ENCODE measurements at places on chromosomes 2 and 18. TPM values are rescaled to one million over a fixed set of nuclear protein-coding genes. Genes with fewer than 3 reads are reported as not detected.

GRCh38 chr18:7605705-7606104, 38.6 kb downstream of the PTPRM start:
- DNase-seq: no peak

DNA sequence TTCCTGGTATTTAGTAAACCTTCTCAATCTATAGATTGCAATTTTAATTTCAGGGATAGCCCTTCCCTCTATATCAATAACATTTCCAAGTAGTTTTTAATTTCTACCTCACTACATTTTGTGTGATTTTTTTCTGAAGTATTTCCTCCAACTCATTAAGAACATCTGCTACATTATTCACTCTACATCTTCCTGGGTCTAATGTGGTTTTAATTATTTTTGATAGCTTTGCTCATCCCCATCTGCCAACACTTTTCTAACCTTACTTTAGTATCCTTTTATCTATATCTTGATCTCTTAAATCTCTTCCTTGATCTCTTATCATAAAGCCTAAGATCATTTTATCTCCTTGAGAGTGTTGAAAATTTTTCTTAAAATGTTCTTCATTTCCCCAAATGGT, 278.3 kb upstream of the CYP26B1 start:
- no peak for DNase-seq

DNA sequence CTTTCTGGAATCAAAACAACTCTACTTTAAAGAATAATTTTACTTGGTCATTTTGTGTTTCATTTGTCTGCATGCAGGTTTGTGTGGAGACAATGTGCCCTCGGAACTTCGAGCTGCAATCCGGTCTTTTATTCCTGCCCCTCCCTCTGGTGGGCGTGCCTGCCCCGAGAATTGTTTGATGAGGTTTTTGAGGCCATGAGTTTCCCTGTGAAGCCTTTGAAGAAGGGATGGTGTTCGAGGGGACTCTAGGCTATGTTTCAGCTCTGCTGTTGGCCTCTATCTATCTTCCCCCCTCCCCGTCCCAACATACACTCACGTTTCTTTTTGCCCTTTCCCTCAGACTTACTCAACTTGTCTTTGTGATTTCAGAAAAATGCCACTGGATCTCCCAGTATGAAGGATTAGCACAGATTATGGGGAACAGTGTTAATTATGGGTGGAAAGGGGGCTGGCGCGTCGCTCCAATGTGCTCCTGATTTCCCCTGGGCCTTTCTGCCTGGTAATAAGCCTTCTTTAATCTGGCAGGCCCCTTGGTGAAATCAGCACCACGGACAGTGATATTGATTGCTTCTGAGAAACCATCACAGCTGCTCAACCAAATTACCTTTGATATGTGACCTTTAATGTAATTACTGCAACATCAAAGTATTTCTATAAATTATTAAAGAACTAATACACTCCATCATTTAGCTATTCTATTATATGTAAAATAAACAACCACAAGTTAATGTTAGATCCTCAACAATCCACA, 82.2 kb downstream of the CELF4 start:
- DNase-seq: peak; percentile 41

- peak; percentile 48 for DNase-seq
Observed at GRCh38 chr2:136116151-136116812, 1.7 kb downstream of the CXCR4 start.

DNA sequence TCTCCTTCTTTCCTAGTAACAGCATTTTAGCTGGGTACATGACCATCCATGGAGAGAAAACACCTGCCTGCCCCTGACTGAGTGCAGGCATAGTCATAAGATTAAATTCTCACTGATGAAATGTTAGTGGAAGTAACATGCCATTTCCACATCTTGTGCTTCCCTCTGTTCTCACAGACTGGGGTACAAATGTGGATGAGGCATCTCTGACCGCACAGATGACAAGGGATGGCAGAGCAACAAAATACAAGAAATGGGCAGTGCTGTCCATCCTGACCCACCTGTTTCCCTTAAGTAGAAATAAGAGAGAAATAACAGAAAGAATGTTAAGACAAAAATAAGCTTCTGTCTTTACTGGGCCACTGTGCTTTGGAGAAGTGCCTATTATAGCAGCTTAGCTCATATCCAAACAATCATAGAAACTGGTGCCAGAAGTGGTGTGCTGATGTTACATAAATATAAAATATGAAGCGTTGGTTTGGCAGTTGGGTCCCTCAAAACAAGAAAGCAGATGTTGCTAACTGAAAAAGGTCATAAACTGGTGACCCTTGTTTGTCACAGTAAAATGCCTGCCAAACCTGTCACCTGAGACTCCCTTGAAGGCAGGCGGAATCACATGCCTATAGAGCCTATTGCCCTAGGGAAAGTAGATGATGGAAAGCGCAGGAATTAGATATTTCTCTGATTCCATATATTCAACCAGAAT, 72.4 kb upstream of the CCDC150 start:
- no peak for DNase-seq

The ST8SIA3 gene
- not detected for total RNA-seq

The UGT1A7 gene
- 2.8 TPM for total RNA-seq

The APCDD1 gene
- total RNA-seq: under 0.01 TPM

DNA sequence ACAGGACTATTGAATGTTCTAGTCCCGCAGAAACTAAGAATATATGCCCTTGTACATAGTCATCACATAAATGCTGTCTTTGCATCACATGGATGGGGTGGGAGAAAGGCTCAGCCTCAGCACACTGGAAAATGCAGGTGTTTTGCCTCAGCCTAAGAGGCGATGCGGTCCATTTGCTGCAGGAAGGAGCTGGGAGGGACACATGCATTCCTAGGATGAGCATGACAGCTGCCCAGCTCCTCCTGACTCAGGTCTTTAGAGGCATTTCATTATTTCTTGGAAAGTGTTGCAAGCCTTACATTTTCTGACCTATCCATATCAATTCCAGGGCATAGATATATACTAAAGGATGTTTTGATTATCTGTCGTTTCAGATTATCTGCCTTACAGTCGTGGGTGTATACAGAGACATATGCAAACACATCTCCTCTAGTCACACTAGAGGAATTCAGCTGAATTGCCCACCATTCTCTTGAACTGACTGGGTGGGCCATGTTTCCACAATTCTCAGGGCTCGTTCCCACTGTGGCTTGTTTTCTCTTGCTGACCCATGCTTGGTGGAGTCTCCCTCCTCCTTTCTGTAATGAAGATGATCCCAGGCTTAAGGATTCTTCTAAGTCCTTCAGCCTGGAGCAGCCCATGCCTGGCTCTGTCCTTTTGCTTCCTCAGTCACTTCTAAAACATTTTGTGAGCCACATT, 156.9 kb downstream of the SETBP1 start:
- DNase-seq: peak; percentile 33

GRCh38 chr2:50958504-50958903, 73.4 kb downstream of the NRXN1 start:
- no peak for DNase-seq

- DNase-seq: peak; percentile 96
Observed at GRCh38 chr18:9055185-9055584, 47.3 kb upstream of the NDUFV2 start.

GRCh38 chr18:54279477-54280219, 10.3 kb downstream of the POLI start:
- DNase-seq: peak; percentile 97

The RNF152 gene
- total RNA-seq: 3.3 TPM

- peak; percentile 77 for DNase-seq
Observed at GRCh38 chr18:47163241-47163640, 12.9 kb downstream of the IER3IP1 start.

The ADD2 gene
- 2.3 TPM for total RNA-seq

The CHRNA1 gene
- total RNA-seq: 0.05 TPM

- no peak for DNase-seq
Observed at GRCh38 chr18:75206452-75207309, 2.3 kb downstream of the PTGR3 start.

The CHN1 gene
- total RNA-seq: 7.2 TPM

DNA sequence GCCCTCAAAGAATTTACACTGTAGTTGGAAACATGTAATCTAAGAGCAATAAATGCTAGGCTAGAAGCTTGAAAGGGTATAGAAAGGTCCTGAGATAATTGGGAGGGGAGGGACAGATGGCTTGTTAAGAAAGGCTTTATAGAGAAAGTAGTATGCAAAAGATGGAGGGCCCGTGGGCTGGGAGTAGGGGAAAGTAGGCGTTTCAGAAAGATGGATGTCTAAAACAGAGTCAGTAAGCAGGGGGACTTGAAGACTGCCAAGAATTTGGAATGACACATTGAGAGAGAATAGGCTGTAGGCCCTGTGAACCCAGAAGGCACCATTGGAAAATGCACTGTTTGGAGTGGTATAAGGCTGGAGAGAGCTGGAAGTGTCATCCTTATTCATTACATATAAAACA, 822 bp downstream of the PSMG2 start:
- no peak for DNase-seq

DNA sequence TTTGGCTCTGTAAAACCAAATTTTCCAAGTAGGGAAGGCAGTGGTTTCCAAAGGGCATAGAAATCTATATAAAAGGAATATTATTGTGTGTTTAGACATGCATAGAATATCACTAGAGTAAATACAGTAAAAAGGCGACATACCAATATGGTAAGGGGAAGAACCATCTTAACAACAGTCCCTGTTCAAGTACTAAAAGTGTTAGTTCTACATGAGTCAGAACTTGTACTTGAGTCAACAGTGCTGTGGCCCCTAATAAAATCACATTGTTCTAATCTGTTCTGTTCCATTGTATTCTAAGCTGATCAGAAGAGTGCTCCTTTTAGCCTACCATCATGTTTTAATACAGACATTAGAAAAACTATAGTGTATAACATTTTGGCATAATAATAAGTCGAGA, 36.1 kb upstream of the TNFRSF11A start:
- peak; percentile 46 for DNase-seq

DNA sequence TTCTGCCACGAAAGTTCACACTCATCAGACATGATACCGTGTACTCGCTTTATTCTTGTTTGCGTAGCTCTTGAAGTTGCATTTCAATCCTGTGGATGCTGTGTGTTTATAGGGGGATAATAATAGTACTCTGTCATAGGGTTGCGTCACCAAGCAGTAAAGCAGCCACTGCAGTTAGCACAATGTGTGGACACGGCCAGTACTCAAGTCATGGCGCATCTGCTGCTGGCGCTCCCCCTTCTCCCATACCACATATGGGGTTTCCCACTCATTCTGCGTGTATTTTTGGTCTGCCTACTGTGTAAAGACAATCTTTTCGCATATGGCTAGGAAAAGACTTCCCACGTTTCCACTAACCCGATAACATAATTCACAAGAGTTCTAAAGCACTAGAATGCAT, 2.1 kb upstream of the ZBTB14 start:
- DNase-seq: no peak

DNA sequence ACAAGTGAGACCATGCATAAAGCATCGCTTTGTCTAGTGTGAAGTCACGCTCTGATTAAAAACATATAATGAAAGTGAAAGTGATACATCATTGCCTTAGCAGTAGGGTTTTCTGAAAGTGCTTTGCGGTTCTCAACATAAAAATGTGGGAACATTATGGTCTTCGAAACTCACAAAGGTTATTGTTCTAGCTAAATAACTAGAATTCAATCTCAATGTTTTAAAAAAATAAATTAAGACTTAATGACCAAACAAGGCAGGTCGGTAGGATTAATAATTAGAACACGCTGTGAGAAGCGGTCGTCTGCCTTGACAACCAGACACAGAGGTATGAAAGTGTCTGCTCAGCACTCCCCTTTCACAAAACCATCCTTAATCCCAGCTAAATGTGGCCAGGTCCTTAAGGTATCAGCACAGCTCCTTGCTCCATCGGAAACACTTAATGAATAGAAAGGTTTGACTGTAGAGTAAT, 42.2 kb downstream of the KLHL14 start:
- peak; percentile 77 for DNase-seq

The TMEM17 gene
- 2.4 TPM for total RNA-seq

DNA sequence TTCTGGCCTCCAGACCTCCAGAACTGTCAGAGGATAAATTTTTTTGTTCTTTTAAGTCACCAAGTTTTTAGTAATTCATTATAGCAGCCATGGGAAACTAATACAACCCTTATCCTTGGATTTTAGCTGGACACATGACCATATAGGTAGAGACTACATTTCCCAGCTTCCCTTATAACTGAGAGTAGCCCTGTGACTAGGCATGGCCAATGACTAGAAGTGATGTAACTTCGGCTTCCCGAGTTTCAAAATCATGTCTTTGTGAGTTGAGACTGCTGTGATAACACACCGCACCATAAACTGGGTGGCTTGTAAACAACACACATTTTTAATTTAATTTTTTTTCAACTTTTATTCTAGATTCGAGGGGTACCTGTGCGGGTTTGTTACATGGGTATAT, 134.0 kb upstream of the SERTAD2 start:
- DNase-seq: no peak

GRCh38 chr2:9842487-9843228, 616 bp upstream of the TAF1B start:
- DNase-seq: no peak

DNA sequence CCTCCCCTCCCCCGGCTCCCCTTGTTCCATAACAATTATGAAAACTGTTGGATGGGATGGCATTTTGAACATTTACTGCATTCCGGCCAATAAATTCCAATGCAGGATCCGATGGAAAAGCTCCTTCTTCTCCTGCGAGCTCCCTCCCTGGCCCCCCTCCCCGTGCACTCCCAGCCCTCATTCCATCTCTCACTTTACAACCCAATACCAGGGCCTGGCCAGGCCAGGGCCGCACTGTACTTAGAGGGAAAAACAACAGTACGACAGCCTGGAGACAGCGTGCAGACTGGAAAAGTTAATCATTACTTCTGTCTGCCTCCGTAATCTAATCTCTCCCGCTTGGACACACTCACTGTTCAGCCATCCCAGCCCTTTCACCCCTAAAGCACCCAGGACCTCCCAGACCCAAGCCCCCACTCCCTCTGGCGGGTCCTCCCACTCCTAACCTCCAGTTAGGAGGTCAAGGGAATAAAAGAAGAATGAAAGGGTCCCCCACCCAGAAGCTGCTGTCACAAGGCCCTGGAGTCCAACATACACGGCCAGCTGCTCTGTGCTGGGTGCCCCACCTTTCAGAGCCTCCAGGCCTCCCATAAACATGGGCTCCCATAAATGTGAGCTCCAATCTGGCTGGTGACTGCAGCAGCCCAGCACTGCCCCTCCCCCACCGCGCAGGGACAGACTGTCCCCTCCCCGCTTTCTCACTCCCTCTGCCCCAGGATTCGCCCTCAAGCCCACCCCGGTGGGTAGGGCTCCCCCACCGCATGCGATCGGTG, 20.6 kb downstream of the SMAD7 start:
- DNase-seq: peak; percentile 96

- DNase-seq: no peak
Observed at GRCh38 chr18:75064513-75064905, 144.4 kb downstream of the PTGR3 start.
